ENCODE measurements at places on chromosomes 2 and 18.

DNA sequence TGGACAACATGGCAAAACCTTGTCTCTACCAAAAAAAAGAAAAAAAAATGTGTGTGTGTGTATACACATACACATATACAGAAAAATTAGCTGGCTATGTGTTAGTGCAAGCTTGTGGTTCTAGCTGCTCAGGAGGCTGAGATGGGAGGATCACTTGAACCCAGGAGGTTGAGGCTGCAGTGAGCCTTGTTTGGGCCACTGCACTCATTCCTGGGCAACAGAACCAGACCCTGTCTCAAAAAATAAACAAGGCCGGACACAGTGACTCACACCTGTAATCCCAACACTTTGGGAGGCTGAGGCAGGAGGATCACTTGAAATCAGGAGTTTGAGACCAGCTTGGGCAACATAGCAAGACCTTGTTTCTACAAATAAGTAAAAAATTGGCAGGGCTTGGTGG, 2.1 kb downstream of the COQ10B start:
- DNase-seq = no peak

DNA sequence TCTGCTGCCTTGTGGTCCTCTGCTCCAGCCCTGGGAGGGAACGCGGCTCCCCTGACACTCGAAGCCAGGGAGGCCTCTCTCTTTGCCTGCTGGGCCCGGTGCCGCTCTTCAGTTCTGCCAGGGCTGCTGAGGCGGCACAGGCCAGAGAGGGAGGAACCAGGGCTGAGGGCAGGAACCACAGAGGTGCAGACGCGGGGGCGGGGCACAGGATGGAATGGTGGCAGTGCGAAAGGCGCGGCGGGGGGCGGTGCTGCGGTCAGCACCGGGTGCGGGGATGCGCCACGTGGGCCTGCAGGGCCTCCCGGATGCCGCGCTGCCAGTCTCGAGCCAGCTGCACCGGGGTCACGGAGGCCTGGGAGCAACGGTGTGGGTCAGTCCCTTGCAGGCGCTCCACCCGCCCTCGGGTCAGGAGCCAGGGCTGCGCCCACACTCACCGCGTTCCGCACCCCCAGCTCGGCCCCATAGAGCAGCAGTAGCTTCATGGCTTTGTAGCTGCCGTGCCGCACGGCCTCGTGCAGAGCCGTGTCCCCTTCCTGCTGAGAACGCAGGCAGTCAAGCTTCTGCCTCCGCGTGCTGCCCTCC, 4.4 kb downstream of the ANKRD23 start:
- DNase-seq = no peak

GRCh38 chr2:231412618-231412963, 17.1 kb downstream of the B3GNT7 start:
- no peak for DNase-seq

DNA sequence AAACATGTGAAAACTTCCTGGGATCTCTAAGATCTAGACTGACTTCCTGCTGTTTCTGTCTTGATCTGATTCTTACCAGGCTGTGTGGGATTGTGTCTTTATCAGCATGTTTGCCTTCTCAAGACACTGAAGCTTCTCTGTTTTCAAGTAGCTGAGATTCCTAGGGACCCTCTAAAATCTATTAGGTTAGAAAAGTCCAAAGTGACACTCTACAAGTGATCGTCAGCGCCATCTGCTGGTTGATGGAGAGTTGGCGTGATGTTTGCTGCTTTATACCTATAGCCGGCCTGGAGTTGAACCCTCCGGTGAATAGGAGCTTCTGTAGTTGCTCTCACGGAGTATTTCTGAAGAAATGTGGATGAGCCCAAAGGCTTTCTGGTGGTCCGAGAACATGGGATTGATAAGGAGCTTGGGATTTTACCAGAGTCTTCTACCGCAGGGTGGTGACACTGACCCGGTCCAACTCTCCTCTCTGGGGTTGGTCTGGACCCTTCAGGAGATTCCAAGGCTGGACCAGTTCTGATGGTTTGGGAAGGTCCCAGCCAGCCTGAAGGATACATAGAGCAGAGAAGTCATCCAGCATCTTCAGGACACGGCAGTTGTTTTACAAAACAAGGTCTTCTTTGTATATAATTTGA, 96.0 kb upstream of the TTC39C start:
- peak; percentile 67 for DNase-seq

DNA sequence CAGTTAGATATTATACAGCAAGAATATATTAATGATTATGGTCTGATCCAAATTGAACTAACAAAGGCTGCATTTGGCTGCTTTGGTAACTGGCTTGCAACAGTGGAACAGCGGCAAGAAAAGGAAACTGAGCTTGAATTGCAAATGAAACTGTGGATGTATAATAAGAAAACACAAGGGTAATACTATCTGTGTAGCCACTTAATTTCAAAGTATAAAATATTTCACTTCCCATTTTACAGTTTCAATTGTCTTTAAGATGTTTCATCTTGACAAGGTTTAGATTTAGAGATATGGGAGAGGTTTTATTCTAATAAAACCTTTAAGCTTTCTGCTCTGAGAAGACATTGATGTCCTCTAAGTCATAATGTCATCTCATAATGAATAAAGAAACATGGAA, 23.8 kb downstream of the WDR75 start:
- DNase-seq = no peak

DNA sequence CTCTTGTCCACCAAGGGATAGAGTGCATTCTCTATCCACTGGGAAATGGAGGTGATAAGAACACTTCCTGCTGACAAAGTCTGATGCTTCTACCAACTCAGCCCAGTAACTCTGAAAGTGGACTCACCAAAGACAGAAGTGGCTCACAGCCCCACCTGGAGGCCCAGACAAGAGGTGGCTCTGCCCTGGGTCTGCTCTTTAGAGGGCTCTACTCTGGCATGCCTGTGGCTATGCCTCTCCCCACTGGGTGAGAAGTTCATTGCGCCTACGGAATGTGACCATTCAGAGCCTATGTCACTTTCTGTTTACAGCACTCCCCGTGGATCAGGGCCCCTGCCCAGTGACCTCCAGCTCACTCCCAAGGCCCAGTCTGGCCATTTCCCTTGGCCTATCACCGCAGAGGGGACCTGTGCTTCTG, 13.5 kb upstream of the XDH start:
- peak; percentile 31 for DNase-seq

DNA sequence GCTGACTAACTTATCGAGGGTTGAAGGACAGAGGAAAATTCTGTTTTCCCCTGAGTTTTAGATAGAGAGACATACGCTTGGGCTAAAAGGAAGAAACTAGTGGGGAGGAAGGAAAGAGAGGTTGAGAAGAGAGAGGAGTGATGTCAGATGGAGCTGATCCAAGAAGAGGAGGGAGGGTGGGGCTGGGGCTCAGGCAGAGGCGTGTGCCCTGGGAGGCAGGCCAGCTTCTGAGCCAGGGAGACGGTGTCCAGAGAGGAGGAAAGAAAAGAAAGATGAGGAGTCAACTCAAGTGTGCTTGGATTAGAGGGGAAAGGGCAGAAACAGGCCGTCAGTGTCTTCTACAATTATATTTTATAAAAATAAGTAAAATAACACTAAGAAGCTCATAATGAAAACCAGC, 56.2 kb downstream of the EMILIN2 start:
- peak; percentile 13 for DNase-seq

DNA sequence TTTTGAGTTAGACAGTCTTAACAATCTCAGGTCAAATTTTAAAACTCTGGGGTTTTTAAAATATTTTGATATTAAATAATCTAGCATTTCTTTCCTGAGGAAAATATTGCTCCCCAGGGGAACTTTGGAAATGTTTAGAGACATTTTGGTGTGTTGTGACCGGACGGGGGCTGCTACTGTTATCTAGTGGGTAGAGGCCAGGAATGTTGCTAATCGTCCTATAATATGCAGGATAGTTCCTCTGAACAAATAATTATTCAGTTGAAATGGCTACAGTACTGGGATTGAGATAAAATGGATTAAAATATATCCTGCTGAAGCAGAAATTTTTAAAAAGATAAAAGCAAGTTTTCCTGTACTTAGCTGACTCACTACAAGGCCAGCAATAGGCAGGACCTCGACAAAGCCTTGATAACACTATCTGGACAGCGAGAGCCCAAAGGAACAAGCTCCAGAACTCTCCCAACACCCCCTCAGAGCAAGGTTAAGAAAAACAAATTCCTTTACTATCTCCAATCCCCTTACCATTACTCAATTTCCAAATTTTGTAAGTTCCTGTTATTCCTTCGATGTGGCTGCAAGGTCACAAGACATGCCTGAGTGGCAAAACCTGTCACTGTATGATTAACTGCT, 1407.4 kb downstream of the SUCLG1 start:
- no peak for DNase-seq

DNA sequence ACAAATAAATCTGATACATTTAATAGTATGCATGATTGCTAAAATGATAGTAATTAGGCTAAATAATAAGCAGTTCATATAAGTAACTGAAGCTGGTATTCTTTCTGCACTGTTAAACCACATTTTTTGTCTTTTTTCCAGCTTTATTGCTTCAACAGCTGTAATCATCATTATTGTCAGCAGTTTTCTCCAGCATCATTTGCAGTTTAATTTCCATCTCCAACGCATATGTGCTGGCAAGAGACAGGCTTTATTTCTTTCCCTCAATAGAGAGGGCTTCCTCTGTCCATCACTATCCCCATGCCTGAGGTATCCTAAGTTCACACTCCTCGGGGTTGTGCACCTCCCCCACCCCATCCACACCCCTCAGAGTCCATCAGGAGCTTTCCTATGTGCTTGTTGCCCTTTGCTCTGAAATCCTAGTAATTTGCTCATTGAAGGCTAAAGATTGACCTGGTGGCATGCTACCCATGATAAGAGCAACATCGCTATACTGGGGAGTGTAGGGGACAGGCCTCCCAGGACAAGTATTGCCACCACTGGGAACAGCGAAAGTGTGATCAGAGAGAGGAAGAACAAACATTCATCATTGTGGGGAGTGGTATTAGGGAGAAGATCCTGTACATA, 37.1 kb downstream of the B4GALT6 start:
- no peak for DNase-seq

GRCh38 chr2:241511091-241511741, 2.8 kb upstream of the STK25 start:
- DNase-seq = no peak

DNA sequence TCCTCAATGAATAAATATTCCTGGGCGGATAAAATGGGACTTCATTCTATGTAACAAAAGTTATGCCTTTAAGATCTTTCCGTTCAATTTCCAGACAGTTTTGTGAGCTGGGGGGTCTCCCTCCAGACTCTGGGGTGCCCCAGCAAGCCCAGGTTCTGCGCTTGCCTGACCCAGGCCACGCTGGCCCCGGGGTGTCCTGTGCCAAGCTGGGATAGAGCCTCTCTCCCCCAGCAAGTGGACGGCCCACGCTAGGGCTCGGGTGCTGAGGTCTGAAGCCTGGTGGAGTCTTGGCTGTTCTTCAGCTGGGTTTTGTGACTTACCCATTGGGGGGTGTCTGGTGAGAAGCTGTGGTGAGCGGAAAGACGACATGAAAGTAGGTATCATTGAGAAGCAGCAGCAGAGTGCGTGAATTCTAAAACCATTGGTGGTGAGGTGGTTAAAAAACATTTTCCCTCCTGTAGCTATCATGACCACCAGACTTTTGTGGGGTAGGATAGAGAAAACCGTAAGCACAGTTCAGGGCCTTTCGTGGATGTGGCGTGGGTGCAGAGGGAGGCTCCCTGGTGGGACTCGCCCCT, 346.8 kb downstream of the ANAPC1 start:
- no peak for DNase-seq

DNA sequence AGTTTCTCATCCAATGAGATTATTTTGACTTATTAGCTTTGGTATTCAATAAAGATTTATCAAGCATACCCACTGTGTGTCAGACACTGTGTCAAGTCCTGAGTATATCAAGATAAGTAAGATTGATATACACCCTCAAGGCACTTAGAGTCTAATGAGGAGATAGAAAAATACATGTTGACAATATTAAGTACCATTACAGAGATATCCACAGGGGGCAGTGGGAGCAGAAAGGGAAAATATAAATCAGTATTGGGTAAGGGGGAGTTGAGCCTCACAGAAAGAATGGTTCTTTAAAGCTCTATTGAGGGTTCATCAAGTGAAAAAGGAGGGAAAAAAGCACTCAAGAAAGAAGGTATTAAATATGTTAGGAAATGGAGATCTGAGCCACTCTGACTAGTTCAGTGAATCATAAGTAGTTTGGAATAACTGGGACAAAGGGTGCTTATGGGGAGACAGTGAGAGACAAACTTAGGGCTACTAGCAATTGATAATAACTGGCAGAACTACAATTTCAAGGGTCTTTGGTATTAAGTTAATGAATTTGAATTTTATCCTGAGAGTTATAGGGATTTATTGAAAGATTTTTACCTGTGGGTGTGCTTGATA, 45.5 kb upstream of the SLC8A1 start:
- DNase-seq = peak; percentile 18

GRCh38 chr18:74399091-74399887, 57.8 kb downstream of the DIPK1C start:
- DNase-seq = no peak

- no peak for DNase-seq
Measured at GRCh38 chr2:1665761-1666505, 78.4 kb downstream of the PXDN start.

DNA sequence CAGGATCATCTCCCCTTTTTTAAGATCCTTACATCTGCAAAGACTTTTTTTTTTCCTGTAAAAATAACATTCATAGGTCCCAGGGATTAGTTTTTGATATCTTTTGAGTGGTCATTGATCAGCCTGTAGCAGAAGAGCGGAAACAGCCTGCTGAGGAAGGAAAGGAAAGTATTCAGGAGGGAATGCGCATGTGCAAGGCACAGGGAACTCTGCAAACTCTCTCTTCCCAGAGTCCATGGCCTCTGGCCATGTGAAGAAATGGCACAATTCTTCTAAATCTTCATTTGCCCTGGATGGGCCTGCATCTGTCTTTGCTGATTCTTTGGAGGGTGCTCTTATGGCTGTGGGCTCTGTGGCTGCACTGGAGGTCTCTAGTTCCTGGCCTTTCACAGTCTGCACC, 60.1 kb upstream of the SKOR2 start:
- no peak for DNase-seq

DNA sequence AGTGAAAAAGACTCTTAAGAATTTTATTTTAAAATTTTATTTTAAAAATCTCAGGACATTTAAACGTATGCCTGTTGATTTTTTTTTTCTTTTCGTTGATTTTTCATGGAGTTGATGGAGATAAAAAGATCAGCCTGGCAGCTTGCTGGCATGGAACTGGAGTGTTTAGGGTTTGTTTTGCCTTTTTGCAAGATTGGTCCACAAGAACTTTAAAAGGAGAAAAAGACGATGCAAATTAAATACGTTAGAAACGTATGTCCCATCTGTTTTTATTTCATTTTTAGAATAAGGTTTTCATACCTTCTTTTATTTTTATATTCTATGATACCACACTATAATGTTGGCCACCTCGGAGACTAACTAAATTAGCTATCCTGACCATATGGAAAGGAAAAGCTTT, 254.9 kb downstream of the ARHGAP15 start:
- DNase-seq = no peak

DNA sequence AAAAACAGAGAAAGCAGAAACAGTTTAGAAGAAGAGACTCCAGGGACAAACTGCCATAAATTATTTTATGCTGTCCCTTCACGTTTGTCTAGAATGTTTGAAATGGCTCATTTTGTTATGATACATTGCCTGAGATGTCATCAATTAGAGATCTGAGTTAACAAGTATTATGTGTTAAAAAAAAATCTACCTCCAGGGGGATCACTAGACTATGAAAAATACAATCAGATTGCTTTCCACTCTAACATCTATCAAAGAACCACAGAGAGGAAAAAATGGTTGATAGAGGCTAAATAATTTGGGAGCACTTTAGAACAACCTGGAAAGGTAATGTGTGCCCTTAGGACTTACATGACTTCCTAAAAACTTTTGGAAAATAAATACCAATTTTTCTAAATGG, 103.8 kb upstream of the CCDC150 start:
- peak; percentile 13 for DNase-seq

- DNase-seq = peak; percentile 100
Measured at GRCh38 chr2:55051026-55051866, 995 bp upstream of the RTN4 start.
